Spleen (tissue), 13 donors: ENCODE measurements at places on chromosomes 4 and X.

DNA sequence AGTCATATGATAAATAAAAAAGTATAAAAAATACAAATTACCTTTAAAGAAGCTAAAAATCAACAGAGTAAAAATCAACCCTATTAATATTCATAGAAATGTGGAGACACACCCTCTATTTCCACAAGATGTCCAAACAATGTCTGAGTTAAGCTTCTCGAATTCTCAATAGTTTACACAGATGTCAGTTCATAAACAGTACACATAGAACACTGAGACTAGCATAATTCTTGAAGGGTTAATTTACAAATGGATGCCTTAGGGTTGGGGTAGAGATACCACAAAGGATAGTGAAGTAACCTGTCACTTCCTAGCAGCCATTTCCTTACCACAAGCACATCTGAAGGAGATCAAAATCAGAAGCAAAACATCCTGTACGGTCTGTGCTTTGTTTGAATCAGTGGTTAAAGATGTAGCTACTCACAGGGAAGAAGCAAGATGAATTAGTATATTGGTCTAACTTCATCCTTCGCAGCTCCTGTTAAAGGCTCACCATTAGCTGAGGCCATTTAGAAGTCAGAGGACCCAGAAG, 2393.9 kb downstream of the ARAP2 start:
- no peak for DNase-seq
- no peaks in the 10 kb centered on the region for H3K36me3 ChIP-seq
- no peak overlapping the region for H3K27ac ChIP-seq
- H3K27me3 ChIP-seq: no peaks in the 10 kb centered on the region
- H3K4me1 ChIP-seq: no peaks in the 10 kb centered on the region

DNA sequence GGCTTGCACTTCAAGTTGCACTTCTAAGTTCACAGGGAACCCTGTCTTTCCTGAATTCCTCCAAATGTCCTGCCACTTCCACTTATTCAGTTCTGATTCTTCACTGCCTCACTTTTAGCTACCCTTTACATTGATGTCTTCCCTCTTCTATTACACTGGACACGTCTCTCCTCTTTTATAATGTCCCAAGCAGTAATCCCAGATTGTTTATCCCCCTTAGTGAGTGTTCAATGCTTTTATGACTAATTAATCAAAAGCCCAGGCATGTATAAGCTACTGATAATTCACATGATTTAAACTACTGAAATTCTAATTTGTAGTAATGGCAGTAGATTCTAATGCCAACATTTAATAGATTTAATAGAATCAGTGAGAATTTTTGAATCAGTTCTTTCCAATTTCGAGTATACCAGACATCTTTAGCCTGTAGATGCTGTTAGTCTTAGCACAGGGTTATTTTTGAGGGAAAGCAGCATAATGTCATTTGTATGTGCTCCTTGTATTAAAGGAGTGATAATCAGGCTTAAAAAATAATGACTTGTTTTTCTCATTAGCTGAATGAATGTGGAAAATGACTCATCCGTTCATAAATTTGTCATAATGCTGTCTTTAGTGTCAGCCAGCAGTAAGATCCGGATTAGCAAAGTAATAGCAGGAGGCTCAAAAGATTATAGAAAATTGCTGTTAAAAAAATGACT, 703.1 kb downstream of the CENPC start:
- no peak for DNase-seq
- H3K27ac ChIP-seq: no peak overlapping the region
- H3K27me3 ChIP-seq: no peaks in the 10 kb centered on the region
- no peak overlapping the region for H3K4me3 ChIP-seq
- no peaks in the 10 kb centered on the region for H3K36me3 ChIP-seq

DNA sequence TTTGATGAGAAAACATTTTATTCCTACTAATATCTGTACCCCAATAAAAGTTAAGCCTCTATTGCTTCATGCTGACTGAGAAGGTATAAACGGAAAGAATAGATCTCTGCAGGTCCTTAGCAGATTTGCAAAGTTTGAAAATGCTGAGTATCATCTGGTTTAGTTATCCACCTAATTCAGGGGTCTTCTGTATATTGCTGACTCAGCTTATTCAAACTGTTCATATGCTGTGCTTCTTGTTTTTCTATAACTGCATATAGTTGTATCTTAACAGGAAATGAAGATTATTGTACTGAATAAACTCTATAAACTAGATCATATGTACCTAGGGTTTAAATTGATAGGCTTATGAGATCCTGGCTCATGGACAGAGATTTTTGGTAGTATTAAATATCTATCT, 23.7 kb downstream of the ZNF330 start:
- no peaks in the 10 kb centered on the region for H3K4me1 ChIP-seq
- no peaks in the 10 kb centered on the region for H3K27me3 ChIP-seq
- H3K36me3 ChIP-seq: no peaks in the 10 kb centered on the region
- H3K27ac ChIP-seq: no peak overlapping the region
- no peak for DNase-seq

DNA sequence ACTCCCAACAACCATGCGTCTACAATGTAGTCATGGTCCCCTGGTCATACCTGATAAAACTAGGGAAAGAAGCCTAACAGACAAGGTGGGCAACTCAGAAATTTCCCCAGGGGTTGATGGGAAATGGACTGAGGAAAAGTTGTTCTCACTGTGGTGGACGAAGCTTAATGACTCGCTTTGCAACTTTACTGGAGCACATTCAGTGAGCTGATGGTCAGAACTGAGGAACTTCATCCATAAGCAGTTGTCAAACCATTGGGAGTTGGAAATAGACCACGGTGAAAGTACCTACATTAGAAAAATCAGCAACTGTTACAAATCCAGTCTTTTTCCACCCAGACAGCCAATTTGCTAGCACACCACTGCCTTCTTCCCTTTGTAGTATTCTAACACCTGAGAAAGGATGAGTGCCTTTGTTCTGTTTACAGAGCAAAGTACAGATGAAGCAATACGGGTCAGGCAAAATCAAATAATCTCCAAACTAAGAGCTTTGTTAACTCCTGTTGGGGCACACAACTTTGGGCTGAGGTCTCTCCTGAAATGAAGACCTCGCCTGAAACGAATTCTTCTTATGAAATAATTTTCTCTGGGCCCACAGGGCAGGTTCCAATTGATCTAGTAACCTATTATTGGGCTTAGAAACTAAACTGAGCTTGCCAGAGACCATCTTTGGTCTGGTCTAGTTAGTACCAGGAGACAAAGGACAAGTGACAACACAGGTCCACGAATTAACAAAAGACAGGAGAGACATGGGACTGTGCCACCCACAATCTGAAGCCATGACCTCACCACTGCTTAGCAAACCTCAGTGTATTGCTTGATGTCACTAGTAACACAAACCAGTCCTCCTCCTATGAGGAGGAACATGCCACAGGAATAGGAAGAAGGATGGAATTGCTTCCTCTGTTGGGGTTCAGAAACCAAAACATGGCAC, 58.9 kb upstream of the NFKB1 start:
- peaks cover 2% of the 10 kb centered on the region for H3K4me1 ChIP-seq
- no peak overlapping the region for H3K4me3 ChIP-seq
- no peaks in the 10 kb centered on the region for H3K27me3 ChIP-seq
- no peak overlapping the region for H3K27ac ChIP-seq
- no peak for DNase-seq

GRCh38 chr4:100314057-100314456, 123.8 kb upstream of the DDIT4L start:
- no peaks in the 10 kb centered on the region for H3K36me3 ChIP-seq
- H3K4me1 ChIP-seq: no peaks in the 10 kb centered on the region
- no peak overlapping the region for H3K4me3 ChIP-seq
- H3K27me3 ChIP-seq: no peaks in the 10 kb centered on the region
- no peak for DNase-seq

GRCh38 chr4:6452897-6453687, 19.3 kb downstream of the PPP2R2C start:
- no peaks in the 10 kb centered on the region for H3K27me3 ChIP-seq
- H3K4me1 ChIP-seq: no peaks in the 10 kb centered on the region
- no peaks in the 10 kb centered on the region for H3K36me3 ChIP-seq
- H3K4me3 ChIP-seq: no peak overlapping the region

DNA sequence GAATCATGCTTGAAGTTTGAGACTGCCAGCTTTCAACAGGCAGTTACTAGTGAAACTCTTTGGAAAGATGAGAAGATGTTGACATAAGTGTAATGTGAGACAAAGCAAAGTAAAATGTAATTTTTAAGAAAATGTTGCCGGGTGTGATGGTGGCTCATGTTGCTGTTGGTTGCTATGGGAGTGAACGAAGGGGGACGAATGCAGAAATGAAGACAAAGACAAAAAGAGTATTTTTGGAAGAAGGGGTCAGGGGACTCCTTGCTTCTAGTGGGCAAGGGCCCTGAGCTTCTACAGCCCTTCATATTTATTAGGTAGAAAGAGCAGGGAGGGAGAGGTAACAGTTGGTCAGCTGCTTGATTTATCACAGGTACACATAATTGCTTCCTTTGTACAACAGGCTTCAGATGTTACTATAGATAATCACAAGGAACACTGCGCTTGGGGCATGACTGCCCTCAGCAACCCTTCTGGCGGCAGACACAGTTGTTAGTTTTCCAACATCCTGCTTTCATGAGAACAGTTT, 11.9 kb upstream of the UGDH start:
- DNase-seq: no peak
- H3K27ac ChIP-seq: no peak overlapping the region
- no peaks in the 10 kb centered on the region for H3K4me1 ChIP-seq
- H3K27me3 ChIP-seq: no peaks in the 10 kb centered on the region
- peaks cover 12% of the 10 kb centered on the region for H3K36me3 ChIP-seq
- no peak overlapping the region for H3K4me3 ChIP-seq

DNA sequence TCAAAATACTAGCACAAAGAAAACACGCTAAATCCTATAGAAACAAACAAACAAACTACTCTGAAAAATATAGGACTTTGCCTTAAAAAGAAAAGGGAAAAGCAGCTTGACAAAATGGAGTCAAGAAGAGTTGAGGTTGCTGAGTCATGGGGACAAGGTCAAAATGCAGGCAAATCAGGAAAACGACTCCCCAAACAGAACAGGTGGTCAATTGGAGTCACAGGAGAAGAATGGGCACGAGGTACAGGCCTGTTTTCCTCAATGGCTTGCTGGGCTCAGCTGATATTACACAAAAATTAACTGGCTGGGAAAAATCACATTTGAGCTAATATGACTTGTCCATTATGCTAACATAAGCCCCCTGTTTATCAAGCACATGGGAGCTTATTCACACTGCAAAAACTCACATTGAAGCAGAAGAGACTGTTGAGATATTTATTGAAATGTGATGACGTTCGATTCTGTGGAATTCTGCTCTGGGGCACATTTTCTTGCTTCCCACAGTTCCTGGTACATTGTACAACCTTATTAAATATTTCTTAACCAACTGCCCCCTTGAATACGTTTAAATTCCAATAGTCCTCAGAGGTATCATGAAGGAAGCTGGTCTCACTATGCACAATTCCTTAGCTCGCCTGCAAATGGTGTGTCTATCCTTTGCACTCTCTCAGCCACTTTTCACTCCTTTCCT, 1622.1 kb downstream of the STIM2 start:
- no peak overlapping the region for H3K4me3 ChIP-seq
- DNase-seq: no peak
- H3K27me3 ChIP-seq: no peaks in the 10 kb centered on the region
- no peaks in the 10 kb centered on the region for H3K4me1 ChIP-seq
- no peaks in the 10 kb centered on the region for H3K36me3 ChIP-seq
- no peak overlapping the region for H3K27ac ChIP-seq

- H3K4me1 ChIP-seq: no peaks in the 10 kb centered on the region
- no peaks in the 10 kb centered on the region for H3K36me3 ChIP-seq
- no peaks in the 10 kb centered on the region for H3K27me3 ChIP-seq
Measured at GRCh38 chr4:139958739-139959098, 195.3 kb downstream of the MAML3 start.

- H3K4me1 ChIP-seq: no peaks in the 10 kb centered on the region
- no peak for DNase-seq
- H3K4me3 ChIP-seq: no peak overlapping the region
- H3K36me3 ChIP-seq: no peaks in the 10 kb centered on the region
- no peaks in the 10 kb centered on the region for H3K27me3 ChIP-seq
Measured at GRCh38 chrX:140815868-140816267, 106.3 kb downstream of the LINC00632 start.

DNA sequence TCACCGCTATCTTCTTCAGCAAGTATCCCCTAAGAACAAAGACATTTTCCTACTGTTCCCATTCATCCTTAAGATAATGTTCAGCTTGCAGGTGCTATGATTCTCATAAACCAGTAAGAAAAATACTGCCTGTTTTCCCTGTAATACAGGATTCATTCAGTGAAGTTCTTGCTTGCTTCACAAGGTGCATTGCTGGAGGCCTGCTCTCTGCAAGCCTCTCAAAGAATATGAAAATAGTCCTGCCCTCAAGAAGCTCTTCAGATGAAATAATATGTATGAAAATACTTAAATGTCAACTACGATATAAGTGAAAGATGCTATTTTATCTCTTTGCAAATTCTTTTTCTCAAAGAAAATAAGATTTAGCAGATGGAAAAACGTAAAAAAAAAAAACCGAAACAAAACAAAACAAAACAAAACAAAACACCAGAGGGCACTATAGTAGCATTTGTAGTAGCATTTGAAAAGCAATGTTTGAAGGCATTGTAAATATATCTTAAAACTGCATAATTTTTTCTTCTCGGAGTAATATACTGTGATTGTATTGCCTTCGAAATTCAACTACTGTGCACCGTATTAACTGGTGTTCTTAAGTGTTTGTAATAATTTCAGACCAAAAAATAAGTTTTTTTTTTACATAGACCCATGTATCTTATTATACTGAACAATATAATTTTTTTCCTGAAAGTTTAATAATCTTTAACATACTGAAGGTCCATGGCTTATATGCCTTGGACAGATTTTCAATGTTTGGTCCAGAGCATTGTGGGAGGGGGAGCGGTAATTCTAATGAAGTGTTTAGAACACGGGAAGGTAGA, 26.0 kb downstream of the ADH4 start:
- H3K4me1 ChIP-seq: peaks cover 6% of the 10 kb centered on the region
- no peak for DNase-seq
- H3K4me3 ChIP-seq: no peak overlapping the region
- H3K27ac ChIP-seq: no peak overlapping the region
- H3K36me3 ChIP-seq: no peaks in the 10 kb centered on the region

DNA sequence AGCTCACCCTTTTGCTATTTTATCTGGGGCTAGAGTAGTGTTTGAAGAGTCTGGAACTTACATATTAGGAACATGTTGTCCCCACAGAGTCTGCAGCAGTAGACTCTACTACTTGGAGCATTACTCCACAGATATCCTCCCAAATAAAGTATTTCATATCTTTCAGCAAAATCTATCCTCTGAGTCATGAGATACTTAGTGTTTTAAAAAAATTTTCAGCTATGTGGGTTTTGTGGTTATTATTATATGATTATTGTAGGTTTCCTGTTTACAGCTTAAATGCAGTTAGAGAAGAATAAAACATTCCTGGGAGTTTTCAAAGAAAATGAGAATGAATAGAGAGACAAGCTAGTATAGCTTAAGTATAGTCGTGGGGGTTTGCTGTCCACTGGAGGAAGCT, 30.9 kb downstream of the PAGE2 start:
- no peaks in the 10 kb centered on the region for H3K27me3 ChIP-seq
- no peak overlapping the region for H3K4me3 ChIP-seq
- no peaks in the 10 kb centered on the region for H3K36me3 ChIP-seq
- no peak overlapping the region for H3K27ac ChIP-seq
- no peak for DNase-seq

GRCh38 chr4:151339467-151339866, 14.1 kb upstream of the SH3D19 start:
- H3K4me1 ChIP-seq: no peaks in the 10 kb centered on the region
- DNase-seq: no peak
- H3K27me3 ChIP-seq: no peaks in the 10 kb centered on the region
- H3K36me3 ChIP-seq: no peaks in the 10 kb centered on the region
